B cell (primary cell): ENCODE measurements at places on chromosomes 7 and 10.

DNA sequence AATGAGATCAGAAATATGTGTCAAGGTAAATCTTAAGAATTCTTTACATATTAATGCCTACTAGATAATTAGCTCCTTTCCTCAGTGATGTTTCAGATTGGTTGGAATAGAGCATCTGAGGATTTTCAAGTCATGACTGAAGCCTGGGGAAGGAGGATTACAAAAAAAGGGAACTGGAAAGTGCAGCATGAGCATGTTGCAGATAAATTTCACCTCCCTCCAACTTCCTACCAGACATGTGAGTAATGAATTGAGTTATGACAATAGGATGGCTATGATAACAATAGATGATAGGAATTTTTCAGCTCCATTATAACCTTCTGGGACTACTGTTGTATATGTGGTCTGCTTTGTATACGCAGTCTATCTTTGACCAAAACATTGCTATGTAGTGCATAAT, 104.2 kb upstream of the RAB18 start:
- H3K36me3 ChIP-seq, result no peaks in the 10 kb centered on the region
- no peak for DNase-seq
- H3K27me3 ChIP-seq, result no peaks in the 10 kb centered on the region
- H3K4me3 ChIP-seq, result no peak overlapping the region

DNA sequence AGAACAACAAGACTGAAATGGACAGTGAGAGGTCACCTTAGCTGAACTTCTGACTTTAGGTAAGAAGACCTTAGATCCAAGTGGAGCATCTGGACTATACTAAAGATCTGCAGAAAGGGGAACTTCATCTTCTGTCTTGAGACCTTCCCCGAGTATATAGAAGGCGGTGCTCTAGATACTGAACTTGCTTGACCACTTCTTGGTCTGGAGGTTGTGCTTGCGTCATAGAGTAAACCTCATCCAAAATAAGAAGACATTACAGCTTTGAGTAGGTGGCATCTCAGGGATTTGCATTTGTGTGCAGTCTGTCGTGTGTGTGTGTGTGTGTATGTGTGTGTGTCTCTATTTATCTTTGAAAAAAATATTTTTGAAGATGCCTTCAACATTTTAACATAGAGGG, 157.5 kb downstream of the CHN2 start:
- H3K4me1 ChIP-seq, result no peaks in the 10 kb centered on the region
- H3K36me3 ChIP-seq, result no peaks in the 10 kb centered on the region
- no peak for DNase-seq
- no peaks in the 10 kb centered on the region for H3K27me3 ChIP-seq

DNA sequence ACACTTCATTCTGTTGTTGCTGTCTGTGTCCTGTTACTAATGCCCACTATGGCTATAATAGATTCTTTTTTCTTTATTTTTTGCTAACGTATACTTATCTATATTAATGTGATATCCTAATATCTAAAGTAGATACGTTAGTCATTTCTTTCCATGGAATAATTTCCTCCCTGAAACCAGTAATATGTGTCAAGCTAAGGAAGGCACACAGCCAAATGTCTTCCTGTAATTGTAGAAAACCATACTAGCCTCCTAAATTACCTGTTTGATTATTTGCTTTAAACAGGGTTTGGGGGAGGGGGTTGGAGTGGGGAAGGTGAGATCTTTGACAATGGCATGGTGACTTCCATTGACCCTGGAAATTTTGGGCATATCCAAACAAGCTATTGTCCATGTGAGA, 56.4 kb downstream of the THNSL1 start:
- DNase-seq, result no peak
- no peak overlapping the region for H3K27ac ChIP-seq
- H3K4me1 ChIP-seq, result no peaks in the 10 kb centered on the region
- no peaks in the 10 kb centered on the region for H3K27me3 ChIP-seq
- no peak overlapping the region for H3K4me3 ChIP-seq
- no peaks in the 10 kb centered on the region for H3K36me3 ChIP-seq

- no peak overlapping the region for H3K27ac ChIP-seq
- no peaks in the 10 kb centered on the region for H3K36me3 ChIP-seq
- H3K27me3 ChIP-seq, result no peaks in the 10 kb centered on the region
Measured at GRCh38 chr10:77601488-77601887, 36.1 kb downstream of the KCNMA1 start.

- H3K4me1 ChIP-seq, result no peaks in the 10 kb centered on the region
- no peak for DNase-seq
- H3K27ac ChIP-seq, result no peak overlapping the region
- no peak overlapping the region for H3K4me3 ChIP-seq
- no peaks in the 10 kb centered on the region for H3K27me3 ChIP-seq
Measured at GRCh38 chr7:126667742-126668366, 584.9 kb downstream of the GRM8 start.

GRCh38 chr7:146670532-146670931, 553.9 kb downstream of the CNTNAP2 start:
- H3K27ac ChIP-seq, result no peak overlapping the region
- no peak overlapping the region for H3K4me3 ChIP-seq
- no peaks in the 10 kb centered on the region for H3K4me1 ChIP-seq
- no peak for DNase-seq
- H3K27me3 ChIP-seq, result no peaks in the 10 kb centered on the region

- no peaks in the 10 kb centered on the region for H3K4me1 ChIP-seq
- no peak overlapping the region for H3K27ac ChIP-seq
- H3K27me3 ChIP-seq, result no peaks in the 10 kb centered on the region
Measured at GRCh38 chr7:126682176-126682575, 570.6 kb downstream of the GRM8 start.

GRCh38 chr10:105797234-105797890, 1156.3 kb downstream of the SORCS3 start:
- H3K4me3 ChIP-seq, result no peak overlapping the region
- H3K27me3 ChIP-seq, result no peaks in the 10 kb centered on the region
- H3K4me1 ChIP-seq, result no peaks in the 10 kb centered on the region
- H3K36me3 ChIP-seq, result no peaks in the 10 kb centered on the region
- H3K27ac ChIP-seq, result no peak overlapping the region
- peak; percentile 2 for DNase-seq

DNA sequence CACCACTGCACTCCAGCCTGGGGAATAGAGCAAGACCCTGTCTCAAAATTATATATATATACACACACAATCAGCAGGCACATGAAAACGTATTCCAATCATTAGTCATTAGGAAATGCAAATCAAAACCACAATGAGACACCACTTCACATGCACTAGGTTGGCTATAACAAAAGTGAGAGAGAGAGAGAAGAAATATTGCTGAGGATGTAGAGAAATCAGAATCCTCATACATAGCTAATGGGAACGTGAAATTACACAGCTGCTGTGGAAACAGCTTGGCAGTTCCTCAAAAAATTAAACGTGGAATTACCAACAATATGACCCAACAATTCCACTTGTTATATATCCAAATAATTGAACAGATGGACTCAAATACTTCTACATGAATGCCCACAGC, 43.3 kb upstream of the CNNM1 start:
- no peak overlapping the region for H3K27ac ChIP-seq
- DNase-seq, result no peak
- H3K4me3 ChIP-seq, result no peak overlapping the region
- no peaks in the 10 kb centered on the region for H3K4me1 ChIP-seq
- H3K36me3 ChIP-seq, result no peaks in the 10 kb centered on the region

DNA sequence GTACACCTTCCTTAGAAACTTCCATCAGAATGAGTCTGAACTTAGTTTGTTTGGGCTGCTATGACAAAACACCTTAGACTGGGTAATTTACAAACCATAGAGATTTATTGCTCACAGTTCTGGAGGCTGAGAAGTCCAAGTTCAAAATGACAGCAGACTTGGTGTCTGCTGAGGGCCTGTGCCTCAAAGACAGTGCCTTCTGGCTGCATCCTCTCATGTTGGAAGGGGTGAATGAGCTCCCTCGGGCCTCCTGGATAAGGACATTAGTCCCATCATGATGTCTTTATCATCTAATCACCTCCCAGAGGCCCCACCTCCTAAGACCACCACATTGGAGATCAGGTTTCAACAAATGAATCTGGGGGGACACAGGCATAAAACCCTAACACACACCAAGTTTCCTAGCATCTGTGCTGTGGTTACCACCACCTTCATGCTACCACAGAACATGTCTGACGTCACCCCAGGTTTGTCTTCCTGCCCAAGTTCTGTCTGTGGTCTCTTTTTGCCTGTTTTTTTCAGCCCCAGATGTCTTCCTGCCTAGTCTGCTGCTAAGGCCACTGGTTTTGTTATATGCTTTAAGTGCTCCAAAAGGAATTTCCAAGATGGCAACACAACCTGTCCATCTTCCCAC, 150.9 kb upstream of the COBL start:
- H3K27ac ChIP-seq, result no peak overlapping the region
- no peaks in the 10 kb centered on the region for H3K36me3 ChIP-seq
- peaks cover 2% of the 10 kb centered on the region for H3K27me3 ChIP-seq
- DNase-seq, result no peak
- no peaks in the 10 kb centered on the region for H3K4me1 ChIP-seq

GRCh38 chr10:61669849-61670248, 7.1 kb downstream of the CABCOCO1 start:
- H3K4me1 ChIP-seq, result no peaks in the 10 kb centered on the region
- H3K27me3 ChIP-seq, result peaks cover 4% of the 10 kb centered on the region
- H3K4me3 ChIP-seq, result no peak overlapping the region
- H3K27ac ChIP-seq, result no peak overlapping the region

GRCh38 chr7:82443036-82443546, 486 bp downstream of the CACNA2D1 start:
- H3K36me3 ChIP-seq, result no peaks in the 10 kb centered on the region
- no peak for DNase-seq
- H3K27ac ChIP-seq, result no peak overlapping the region
- no peak overlapping the region for H3K4me3 ChIP-seq
- peaks cover 9% of the 10 kb centered on the region for H3K4me1 ChIP-seq
- H3K27me3 ChIP-seq, result no peaks in the 10 kb centered on the region

- no peak for DNase-seq
- H3K27me3 ChIP-seq, result no peaks in the 10 kb centered on the region
- H3K36me3 ChIP-seq, result no peaks in the 10 kb centered on the region
- no peaks in the 10 kb centered on the region for H3K4me1 ChIP-seq
- H3K4me3 ChIP-seq, result no peak overlapping the region
Measured at GRCh38 chr7:93725954-93726353, 151.4 kb upstream of the CALCR start.

- peak overlapping the region; percentile 12 for H3K4me3 ChIP-seq
- H3K27me3 ChIP-seq, result no peaks in the 10 kb centered on the region
- DNase-seq, result peak; percentile 85
- peaks cover 96% of the 10 kb centered on the region for H3K4me1 ChIP-seq
Measured at GRCh38 chr10:11175823-11176243, 158.2 kb downstream of the CELF2 start.

GRCh38 chr10:59536167-59537014, 173.3 kb downstream of the SLC16A9 start:
- DNase-seq, result no peak
- H3K4me3 ChIP-seq, result no peak overlapping the region
- no peaks in the 10 kb centered on the region for H3K27me3 ChIP-seq

DNA sequence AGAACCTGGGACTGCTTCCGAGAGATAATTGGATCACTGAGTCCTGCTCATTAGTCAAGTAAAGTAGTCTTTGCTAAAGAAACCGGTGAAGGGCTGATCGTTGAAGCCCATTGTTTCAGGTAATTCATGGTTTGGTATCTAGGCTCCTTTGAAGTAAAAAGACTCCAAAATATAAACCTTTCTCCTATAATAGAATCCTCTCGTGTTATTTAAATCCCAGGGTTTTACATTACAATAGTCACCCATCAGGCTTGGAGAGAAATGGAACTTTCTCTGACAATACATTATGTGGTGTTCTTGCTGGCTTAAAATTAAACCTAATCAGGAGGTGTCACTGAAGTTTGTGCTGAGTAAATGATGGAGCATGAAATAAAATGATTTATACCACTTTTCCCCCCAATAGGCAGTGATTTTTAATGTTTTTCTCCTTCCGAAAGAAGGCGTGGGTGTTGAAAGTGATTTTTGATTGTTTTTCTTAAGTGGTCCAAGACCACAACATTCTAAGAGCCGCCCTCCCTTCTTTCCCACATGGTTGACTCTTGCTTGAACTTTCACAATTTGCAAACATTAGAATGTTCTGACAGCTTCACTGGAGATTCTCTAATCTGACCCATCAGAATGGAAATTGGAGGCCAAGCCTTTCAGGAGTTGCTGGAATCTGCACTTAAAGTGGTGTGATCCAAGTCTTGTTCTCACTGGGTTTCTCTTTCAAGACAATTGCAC, 44.2 kb downstream of the LRMDA start:
- no peaks in the 10 kb centered on the region for H3K27me3 ChIP-seq
- no peaks in the 10 kb centered on the region for H3K4me1 ChIP-seq
- H3K27ac ChIP-seq, result no peak overlapping the region
- H3K4me3 ChIP-seq, result no peak overlapping the region

DNA sequence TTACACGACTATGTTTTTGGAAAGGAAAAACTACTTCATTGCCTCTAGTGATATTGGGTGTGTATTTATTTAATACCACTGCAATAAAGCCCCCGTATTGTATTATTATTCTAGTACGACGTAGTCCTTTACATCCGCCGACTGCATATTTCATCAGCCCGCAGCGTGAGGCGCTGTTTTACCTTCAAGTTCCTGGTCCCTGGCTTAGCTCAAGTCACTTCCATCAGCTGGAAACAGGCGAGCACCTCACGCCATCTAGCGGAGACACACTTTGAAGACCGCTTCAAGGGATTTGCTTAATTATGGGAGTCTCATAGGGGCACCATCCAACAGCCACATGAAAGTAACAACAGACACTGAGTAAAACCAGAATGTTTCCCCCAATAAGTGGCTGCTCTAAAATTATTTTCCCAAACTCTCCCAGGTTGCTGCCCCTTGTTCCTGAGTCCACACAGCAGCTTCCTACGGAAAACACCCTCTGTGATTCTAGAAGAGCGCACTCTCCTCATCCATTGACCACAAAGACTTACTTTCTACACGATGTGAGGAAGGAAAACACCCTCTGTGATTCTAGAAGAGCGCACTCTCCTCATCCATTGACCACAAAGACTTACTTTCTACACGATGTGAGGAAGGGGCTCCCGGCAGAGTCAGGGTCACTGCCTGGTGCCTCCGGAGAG, 15.7 kb upstream of the ITIH2 start:
- H3K27ac ChIP-seq, result no peak overlapping the region
- H3K4me3 ChIP-seq, result no peak overlapping the region
- peak; percentile 81 for DNase-seq
- no peaks in the 10 kb centered on the region for H3K4me1 ChIP-seq

DNA sequence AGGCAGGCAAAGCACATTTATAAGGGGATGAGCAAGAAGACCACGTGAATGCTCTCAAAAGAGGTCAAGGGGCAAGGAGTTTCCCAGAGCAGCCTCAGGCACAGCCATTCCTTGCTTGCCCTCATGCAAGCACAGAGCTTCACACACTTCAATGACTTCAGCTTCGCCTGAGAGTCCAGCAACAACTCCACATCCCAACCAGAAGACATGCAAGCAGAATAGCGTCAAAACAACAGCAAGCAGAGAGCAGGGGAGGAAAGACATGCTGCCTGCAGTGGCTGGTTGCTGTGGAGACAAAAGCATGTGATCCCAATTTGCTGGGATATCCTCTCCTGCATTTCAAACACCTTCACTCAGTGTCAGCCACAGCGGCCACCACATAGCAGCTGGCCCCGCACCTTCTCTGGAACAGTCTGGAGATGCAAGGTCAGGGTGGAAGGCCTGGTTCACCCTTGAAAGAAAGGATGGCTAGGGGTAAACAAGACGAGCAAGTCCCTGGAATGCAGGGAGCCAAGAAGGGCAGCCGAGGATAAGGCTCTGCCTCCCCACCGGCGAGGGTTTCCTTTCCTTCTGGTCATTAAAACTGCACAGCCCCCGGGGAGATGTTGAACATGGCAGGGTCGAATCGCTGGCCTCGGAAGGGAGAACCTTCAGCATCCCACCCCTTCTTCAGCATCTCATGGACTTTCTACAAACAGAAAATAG, 60.2 kb upstream of the CAMK2B start:
- no peak overlapping the region for H3K27ac ChIP-seq
- no peaks in the 10 kb centered on the region for H3K4me1 ChIP-seq
- no peak overlapping the region for H3K4me3 ChIP-seq
- H3K36me3 ChIP-seq, result peaks cover 61% of the 10 kb centered on the region
- DNase-seq, result no peak
